ENCODE measurements at places on chromosomes 1 and 21. TPM values are rescaled to one million over a fixed set of nuclear protein-coding genes. Genes with fewer than 3 reads are reported as not detected.
A peak's percentile ranks its signal among the peaks of the same experiment; 100 is the strongest.

The ROR1 gene
- 9.2 TPM for polyA plus RNA-seq

DNA sequence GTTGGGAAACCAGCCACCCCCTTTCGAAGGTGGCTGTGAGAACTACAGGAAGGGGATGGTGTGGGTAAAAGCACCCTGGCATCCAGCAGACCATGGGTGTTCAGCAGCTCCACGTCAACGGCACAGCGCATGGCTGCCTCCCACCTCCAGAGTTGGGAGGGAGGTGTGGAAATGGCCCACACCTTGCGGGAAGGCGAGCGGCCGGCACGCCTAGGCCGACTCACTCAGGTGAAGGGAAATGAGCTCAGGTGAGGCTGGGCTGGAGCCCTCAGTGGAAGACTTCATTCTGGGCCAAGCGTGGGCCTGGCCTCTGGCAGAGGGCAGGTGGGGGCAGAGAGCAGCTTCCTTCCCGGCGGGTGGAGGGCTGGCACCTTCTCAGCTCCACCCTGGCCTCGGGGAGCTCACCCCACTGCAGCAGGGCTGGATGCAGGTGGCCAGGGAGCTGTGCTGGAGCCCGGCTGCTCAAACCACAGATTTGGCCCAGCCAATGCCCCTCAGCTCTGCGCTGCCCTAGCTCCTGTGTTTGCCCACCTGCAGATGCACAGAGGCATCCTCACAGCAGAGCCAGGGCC lies 24.8 kb upstream of the ALDH4A1 start:
- DNase-seq: peak; percentile 73

- DNase-seq: peak; percentile 96
These were observed 34.0 kb upstream of the CD1D start for GRCh38 chr1:158146739-158147138.

- DNase-seq: no peak
These were observed 94.4 kb upstream of the SLC45A1 start for GRCh38 chr1:8223526-8223925.

The ZBTB21 gene
- 9.5 TPM for polyA plus RNA-seq

DNA sequence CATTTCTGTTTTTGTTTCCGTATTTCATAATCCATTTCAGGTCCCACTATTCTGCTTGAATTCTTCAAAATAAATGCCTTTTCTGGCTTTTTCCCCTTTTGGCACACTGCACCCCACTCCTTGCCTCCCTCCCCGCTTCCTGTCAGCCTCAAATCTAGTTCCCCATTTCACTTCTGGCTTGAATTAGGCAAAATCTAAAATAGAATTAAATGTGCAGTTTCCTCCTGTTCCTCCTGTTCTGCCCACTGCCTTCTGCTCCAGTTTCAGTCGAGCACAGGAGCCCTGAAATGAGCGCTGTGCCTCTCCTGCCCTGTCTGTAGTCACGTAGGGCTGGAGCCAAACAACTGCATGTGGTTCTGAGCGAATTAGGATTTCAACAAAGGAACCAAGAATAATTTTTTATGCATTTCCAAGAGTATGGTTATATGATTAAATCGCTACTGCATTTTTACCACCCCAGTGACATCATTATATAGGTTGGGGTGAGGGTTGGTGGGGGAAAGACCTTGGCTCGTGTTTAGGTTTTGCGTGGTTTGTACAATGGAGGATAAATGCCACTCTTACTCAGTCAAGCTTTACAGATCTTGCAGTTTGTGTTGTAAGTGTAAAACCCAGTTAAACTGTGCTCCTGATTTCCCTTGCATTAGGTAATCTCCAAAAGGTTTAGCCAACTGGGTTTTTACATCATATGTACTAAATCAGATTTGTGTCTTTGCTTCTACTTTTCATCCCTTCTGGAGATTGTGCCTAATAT lies 114.9 kb downstream of the VPS13D start:
- DNase-seq: no peak

DNA sequence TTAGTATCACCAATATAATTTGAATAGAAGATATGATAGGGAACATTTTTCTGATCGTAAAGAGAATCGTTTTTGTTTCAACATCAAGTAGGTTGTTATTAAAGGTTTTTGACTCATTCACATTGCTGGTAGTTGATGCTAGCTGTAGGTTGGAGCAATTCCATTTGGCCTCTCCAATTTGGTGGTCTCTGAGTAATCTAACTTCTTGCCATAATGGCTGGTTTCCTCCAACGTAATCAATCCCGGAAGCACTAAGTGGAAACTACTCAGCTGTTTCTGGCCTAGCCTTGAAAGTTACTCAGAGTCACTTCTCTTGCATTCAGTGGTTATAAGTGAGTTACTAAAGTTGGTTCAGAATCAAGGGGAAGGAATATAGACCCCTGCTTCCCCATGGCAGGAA lies 26.0 kb downstream of the RCOR3 start:
- no peak for DNase-seq

The GPR3 gene
- 0.94 TPM for polyA plus RNA-seq

DNA sequence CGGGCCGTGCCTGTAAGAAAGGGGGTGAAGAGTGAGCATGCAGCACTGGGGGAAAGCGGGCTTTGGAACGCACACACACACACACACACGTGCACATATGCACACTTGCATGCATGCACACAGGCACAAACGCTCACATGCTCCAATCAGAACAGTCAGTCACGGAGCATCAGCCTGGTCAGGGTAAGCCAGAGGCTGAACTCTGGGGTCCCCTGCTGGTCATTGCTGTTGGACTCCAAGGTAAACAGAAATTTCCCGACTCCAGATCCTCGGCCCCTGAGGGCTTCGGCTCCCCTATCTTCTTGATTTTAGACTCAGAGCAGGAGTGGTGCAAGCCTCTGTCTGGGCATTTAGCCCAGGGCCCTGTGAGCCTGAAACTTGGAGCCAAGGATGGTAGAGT lies 54.2 kb downstream of the SYT2 start:
- DNase-seq: no peak

DNA sequence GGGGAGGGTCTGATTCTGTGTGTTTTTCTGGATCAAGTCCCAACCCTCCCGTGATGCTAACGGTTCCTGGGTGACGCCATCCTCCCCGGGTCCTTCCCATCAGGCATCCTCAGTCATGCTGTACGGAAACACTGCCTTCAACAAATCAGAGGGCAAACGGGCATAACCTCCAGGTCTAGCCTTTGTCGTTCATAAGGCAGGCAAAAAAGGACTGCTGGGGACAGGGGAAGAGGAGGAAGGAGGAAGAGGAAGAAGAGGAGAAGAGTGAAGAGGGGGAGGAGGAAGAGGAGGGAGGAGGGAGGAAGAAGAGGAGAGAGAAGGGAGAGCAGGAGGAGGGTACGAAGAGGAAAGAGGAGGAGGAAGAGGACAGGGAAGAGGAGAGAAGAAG lies 84.4 kb downstream of the ITPKB start:
- no peak for DNase-seq

The VCAM1 gene
- not detected for polyA plus RNA-seq

The SARS1 gene
- polyA plus RNA-seq: 198 TPM

DNA sequence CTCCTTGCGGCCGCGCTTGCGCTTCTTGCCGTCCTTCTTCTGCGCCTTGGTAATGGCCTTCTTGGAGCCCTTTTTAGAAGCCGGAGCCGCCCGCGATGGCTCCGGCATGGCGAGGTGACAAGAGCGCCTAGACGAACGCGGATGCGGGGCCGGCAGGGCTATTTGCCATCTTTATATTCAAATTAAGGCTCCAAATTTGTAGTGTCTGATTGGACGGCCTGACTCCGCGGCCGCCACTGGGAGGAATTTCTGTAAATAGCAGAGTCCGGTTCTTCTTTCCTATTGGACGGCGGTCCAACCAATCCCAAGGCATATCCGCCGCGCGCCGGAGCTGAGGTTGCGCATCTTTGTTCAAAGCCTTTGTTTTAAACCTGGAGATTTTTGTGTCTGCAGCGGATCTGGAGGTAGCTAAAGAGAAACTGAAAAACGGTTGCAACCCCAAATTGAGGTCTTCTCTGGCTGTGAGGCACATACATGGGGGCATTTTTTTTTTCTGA lies 22.6 kb upstream of the RNF187 start:
- no peak for DNase-seq

- DNase-seq: no peak
These were observed 49.6 kb downstream of the WDR64 start for GRCh38 chr1:241701483-241702295.

GRCh38 chr1:154718566-154718965 lies 110.6 kb upstream of the ADAR start:
- DNase-seq: no peak

DNA sequence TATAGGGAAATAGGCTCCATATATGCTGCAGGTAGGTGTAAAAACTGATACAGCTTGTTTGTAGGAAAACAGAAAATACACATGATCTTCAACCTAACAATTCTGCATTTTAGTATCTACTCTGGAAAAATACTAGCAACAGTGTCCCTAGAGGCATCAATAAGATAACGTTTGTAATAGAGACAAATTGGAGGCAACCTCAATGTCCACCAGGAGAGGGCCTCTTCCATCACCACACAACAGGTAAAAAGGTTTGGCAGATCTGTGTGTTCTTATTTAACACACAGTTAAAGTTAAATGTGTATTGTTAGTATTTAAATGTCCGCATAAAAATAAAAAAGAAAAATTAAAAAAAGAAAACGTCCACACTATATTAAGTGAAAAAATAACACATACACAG lies 5.4 kb downstream of the EIF2D start:
- DNase-seq: no peak
